SJSA1 (cell line): ENCODE measurements at places on chromosomes 11 and 22.

DNA sequence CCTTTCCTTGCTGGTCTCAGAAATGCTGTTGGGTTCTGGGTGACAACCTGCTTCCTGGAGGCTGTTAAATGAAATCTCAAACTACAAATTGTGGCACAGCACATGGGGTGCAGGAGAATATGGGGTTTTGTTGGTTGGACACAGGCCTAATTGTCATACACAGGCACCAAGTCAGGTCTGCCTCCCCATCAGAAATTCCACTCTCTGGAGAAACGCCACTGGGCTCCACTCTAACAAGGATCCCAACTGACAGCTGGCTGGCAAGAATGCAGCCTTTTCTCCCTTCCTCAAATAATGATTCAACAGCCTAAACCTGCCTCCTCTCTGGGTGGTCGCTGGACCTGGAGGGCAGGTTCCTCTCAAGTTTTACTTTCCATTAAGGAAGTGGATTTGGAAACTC is 177.8 kb upstream of the NARS2 start:
- DNase-seq: no peak

GRCh38 chr11:122721201-122721963 is 65.9 kb downstream of the UBASH3B start:
- no peak for DNase-seq

GRCh38 chr11:20611892-20612291 is 12.5 kb downstream of the SLC6A5 start:
- no peak for DNase-seq

DNA sequence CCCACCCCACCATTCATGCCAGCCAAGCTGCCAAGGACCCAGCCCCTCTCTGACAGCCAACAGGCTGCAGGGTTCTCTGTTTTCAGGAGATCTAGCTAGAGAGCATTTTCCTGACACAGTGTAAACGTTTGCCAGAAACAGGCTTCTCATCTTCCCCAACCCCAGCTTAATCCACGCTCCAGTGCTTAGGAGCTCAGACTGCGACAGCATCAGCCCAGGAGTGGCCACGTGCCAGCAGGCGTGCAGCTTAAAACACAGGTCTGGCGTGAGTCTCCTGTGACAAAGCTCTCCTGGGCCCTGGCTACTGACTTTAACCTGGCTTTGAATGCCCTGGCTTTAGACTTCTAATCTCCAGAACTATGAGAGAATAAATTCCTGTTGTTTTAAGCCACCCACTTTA is 66.6 kb downstream of the GALNT18 start:
- no peak for DNase-seq

GRCh38 chr11:78228467-78228866 is 39.7 kb downstream of the USP35 start:
- peak; percentile 3 for DNase-seq

- DNase-seq: no peak
Observed at GRCh38 chr11:11782532-11783110, 59.2 kb upstream of the USP47 start.

- DNase-seq: no peak
Observed at GRCh38 chr11:21622566-21622965, 570.3 kb upstream of the ANO5 start.

- no peak for DNase-seq
Observed at GRCh38 chr11:77967121-77967520, 27.3 kb downstream of the INTS4 start.

- no peak for DNase-seq
Observed at GRCh38 chr11:13680501-13681264, 12.2 kb downstream of the FAR1 start.

DNA sequence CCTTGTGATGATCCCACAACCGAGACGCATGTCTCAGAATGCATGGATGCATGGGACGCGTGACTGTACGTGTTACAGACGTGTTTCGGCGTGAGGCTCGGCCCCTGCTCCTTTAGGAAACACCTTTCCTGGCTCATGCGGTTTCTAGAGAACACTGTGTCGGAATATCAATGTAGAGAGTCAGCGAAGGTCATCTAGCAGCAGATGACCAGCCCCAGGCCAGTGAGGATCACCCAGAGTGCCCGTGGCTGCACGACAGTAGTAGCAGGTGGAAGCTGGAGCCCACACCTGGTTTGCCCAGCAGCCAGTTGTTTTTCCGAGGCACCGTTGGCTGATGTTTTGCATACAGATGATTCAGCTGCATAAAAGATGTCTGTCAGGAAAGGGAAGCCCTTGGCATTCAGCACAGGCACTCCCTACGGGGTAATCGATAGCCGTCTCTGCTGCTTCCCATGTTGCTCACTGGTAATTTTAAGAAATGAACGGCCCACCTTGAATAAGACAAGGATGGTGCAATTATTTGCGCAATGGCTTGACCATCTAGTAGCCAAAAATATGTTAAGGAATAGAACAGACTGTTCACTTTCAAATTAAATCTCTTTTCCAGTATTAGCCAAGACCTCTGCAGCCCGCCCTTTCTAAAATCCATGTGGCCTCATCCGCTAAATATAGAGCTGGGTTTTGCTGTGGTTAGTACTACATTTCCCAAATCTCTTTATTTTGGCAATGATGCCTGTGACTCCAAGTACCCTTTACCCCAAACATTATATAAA is 1.1 kb upstream of the CLTCL1 start:
- no peak for DNase-seq

DNA sequence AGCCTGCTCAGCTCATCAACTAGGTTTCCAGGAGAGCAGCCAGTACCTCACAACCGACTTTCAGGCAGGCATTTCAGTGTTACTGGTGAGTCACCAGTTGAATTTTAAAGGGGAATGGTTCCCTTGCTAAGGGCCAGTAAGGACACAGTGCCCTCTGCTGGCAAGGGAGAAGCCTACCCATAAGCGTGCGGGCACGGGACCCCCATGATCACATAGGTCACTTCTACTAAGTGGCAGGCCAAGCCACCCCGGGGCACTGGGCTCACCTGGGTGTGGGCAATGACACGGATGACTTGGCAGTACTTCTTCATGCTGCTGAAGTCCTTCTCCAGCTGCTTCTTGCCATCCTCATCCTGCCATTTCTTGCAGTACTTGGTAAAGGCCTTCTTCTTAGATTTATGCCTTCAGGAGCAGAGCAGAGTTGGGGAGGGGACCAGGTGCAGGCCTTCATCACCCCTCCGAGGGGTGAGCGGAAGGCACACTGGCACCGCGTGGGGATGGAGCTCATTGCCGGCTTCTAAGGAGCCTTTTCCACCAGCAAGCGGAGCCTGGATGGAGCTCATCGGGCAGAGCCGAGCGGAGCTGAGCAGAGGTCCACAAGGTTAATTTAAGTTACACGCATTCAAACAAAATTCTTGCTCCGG is 2.9 kb downstream of the RPL3 start:
- DNase-seq: peak; percentile 89

- DNase-seq: no peak
Observed at GRCh38 chr11:58742981-58743880, 11.5 kb upstream of the GLYAT start.

DNA sequence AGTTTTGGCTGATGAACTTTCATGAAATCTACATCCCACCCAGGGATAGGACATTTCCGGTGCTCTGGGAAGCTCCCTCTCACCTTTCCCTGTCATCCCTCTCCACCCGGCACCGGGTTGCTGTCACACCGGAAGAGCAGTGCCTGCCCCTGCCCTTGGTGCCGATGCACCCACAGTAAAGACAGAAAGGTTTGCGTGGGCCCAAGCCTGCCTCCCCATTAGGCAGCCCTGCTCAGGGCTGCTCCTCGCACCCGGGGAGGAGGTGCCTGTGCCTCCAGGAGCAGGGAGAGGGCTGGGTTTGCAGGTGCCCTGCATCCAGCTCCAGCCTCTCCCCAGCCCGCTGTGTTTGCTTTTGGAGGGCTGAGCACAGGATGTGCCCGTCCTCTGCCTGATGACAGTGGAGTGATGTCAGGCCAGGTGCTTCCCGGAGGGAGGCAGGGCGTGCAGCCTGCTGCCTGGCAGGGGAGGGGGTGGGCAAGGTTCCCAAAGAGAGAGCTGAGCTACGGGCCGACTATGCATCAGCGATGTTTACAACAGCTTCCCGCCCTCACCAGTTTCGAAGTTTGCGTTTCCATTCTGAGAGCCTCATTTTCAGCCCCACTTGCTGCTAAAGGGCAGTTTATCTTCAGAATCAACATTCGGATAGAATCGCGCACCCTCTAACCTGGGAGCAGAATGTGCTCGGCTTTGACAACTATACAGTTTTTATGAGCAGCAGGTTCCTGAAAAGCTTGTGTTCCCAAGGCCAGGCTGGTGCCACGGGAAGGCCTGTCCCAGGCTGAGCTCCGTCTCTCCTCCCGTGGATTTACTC is 83.2 kb upstream of the CLDN5 start:
- no peak for DNase-seq
